Glutamatergic neuron (in vitro differentiated cells): ENCODE measurements at places on chromosomes 2 and 18. TPM values are rescaled to one million over a fixed set of nuclear protein-coding genes. Genes with fewer than 3 reads are reported as not detected.

The FBXO48 gene
- total RNA-seq, result 0.81 TPM

The GPR39 gene
- 1.0 TPM for total RNA-seq

The MATN3 gene
- 0.32 TPM for total RNA-seq

The ADNP2 gene
- 31.0 TPM for total RNA-seq

The CHPF gene
- 31.1 TPM for total RNA-seq

The TGFA gene
- total RNA-seq, result 4.7 TPM

The COQ10B gene
- total RNA-seq, result 13.2 TPM

The LDLRAD4 gene
- total RNA-seq, result 0.29 TPM

The KCTD18 gene
- total RNA-seq, result 4.7 TPM

The PPP1R1C gene
- 13.8 TPM for total RNA-seq

The TLX2 gene
- total RNA-seq, result 21.2 TPM

The MARCHF4 gene
- 26.1 TPM for total RNA-seq

The ARHGEF4 gene
- total RNA-seq, result 6.1 TPM

The POTEC gene
- total RNA-seq, result not detected

The PARD3B gene
- 0.66 TPM for total RNA-seq

The NDC80 gene
- 7.7 TPM for total RNA-seq

The SNORC gene
- 2.4 TPM for total RNA-seq

The DNAH6 gene
- total RNA-seq, result 0.86 TPM

The HOXD11 gene
- total RNA-seq, result not detected

The COPS8 gene
- total RNA-seq, result 55.8 TPM

The NR4A2 gene
- total RNA-seq, result 2.2 TPM

The FAM228B gene
- total RNA-seq, result 18.9 TPM

The POTEI gene
- total RNA-seq, result 1.4 TPM

The ACKR3 gene
- 1.2 TPM for total RNA-seq

The UGT1A10 gene
- not detected for total RNA-seq

The RASGRP3 gene
- not detected for total RNA-seq

The CRYGD gene
- total RNA-seq, result 0.76 TPM

The CFAP221 gene
- total RNA-seq, result 0.34 TPM

The GPBAR1 gene
- 1.6 TPM for total RNA-seq

The CACNB4 gene
- 5.1 TPM for total RNA-seq

The FASTKD2 gene
- 24.7 TPM for total RNA-seq

The MFF gene
- total RNA-seq, result 108 TPM

The SLC38A11 gene
- not detected for total RNA-seq

The ANKRD62 gene
- total RNA-seq, result 0.17 TPM

The IL36RN gene
- total RNA-seq, result not detected

The ASXL3 gene
- 45.6 TPM for total RNA-seq

The HNMT gene
- total RNA-seq, result not detected

The EFHD1 gene
- total RNA-seq, result 0.71 TPM

The HOXD8 gene
- 0.27 TPM for total RNA-seq

The SDC1 gene
- total RNA-seq, result 0.93 TPM

The ABHD1 gene
- total RNA-seq, result not detected

The ZDBF2 gene
- 47.5 TPM for total RNA-seq

The DLGAP1 gene
- 13.6 TPM for total RNA-seq

The CCDC85A gene
- total RNA-seq, result 12.1 TPM

The ADRA2B gene
- 0.91 TPM for total RNA-seq

The MFSD2B gene
- 0.29 TPM for total RNA-seq

The FIGN gene
- 12.4 TPM for total RNA-seq

The SLC30A3 gene
- total RNA-seq, result 1.3 TPM
